NCI-H146 (cell line): ENCODE measurements at places on chromosomes 13 and 19.

DNA sequence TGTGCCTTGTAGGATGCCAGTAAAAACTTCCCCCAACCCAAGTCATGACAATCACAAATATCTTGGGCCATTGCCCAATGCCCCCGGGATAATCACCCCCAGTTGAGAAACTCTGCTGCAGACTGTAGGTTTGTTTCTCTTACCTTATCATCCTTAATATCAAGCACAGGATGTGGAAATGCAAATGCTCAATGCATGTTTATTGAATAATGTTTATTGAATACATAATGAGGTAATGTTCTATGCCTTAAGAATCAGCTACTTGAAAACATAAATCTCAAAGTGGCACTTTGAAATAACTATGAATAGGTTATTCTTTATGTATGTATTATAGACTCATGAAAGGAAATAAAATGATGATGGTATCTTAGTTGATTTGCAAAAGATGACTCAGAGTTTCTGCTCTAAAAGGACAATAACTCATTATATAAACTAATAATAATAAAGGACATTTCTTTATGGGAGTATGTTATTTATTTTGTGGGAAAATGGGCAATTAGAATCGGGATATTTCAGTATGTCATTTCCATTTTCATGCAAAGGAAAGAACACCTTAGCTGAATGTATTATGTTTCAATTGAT, 414.2 kb downstream of the EFNB2 start:
- DNase-seq: no peak

GRCh38 chr19:54248016-54248601, 5.5 kb upstream of the LILRA6 start:
- DNase-seq: no peak

DNA sequence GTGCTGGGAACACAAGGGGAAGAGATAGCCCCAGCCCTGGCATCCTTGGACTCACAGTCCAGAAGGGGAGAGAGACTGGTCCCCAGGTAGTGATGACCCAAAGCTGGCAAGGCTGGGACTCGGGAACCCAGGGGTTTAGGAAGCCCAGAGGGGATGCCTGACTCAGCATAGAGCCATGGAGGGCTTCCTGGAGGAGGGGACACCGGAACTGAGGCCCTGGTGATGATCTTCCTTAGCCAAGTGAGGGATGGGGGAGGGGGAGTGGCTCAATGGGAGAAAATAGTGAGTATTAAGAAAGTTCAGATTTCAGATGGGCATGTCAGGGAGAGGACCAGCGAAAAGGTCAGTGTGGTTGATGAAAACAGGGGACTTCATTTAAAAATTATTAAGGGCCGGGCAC, 26.8 kb downstream of the EXOC3L2 start:
- DNase-seq: no peak

GRCh38 chr13:35460061-35460460, 16.4 kb downstream of the MAB21L1 start:
- no peak for DNase-seq

- no peak for DNase-seq
Observed at GRCh38 chr13:66618702-66619101, 611.4 kb downstream of the PCDH9 start.

GRCh38 chr13:38824342-38824741, 137.5 kb downstream of the FREM2 start:
- peak; percentile 18 for DNase-seq

- no peak for DNase-seq
Observed at GRCh38 chr13:23848019-23848418, 41.2 kb downstream of the MIPEP start.

DNA sequence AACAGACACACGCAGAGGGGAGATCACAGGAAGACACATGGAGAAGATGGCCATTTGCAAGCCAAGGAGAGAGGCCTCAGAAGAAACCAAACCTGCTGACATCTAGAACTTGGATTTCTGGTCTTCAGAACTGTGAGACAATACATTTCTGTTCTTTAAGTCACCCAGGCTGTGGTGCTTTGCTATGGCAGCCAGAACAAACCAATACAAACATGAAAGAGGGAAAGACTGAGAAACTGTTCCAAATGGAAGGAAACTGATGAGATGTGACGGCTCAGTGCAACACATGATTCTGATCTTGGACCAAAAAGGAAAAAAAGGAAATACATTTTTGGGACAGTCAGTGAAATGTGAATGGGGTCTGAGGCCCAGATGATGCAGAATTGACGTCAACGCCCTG, 30.2 kb upstream of the SACS start:
- DNase-seq: no peak

- DNase-seq: peak; percentile 82
Observed at GRCh38 chr19:35268536-35269437, at the start of gene USF2. Gene USF2, plus strand, starts transcription at chr19:35268962. Its CDS starts 140 bp downstream, at chr19:35269102.

DNA sequence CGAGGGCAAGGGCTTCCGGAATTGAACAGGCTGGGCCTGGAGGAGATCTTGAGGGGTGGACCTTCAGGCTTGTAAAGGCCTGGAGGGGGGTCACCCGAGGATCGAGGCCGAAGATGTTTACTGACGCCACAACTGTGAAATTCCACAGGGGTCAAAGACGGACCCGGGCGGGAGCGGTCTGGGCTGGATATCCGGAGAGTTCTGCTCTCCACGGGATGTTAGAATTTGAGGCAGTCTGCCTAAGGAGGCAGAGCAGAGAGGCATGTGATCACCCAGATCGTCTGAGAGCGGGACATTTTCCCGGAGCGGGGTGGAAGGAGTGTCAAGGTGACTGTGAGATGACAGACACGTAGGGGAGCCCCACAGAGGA, 13.2 kb downstream of the KLHL26 start:
- no peak for DNase-seq

DNA sequence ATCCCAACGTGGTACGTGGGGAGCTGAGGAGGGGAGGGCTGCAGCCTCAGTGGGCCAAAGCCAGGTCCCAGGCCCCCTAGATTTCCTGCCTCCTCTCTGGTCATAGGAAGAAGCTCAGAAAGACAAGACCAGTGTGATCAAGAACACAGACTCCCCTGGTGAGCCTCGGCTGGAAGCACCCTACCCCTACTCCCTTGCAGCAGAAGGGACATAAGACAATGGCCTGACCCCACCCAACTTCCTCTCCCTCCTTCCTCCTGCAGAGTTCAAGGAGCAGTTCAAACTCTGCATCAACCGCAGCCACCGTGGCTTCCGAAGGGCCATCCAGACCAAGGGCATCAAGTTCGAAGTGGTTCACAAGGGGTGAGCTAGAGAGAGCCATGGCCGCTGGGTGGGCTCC, 11.5 kb downstream of the PODNL1 start:
- no peak for DNase-seq

DNA sequence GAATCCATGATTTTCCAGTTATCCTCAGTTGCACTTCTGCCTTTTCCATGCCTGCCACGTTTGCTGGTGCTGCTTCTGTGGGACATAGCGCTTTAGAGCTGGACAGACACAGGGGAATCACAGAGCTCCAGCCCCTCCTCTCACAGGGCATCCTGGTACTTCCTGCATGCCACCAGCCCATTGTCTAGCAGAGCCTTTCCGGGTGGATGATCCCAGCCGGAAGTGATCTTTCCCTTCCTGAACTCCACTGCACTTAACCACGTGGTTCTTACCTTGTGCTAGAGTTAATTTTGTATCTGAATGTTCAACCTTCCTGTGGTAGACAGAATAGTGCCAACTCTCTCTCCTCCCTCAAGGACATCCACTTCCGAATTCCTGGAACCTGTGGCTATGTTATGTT, 12.6 kb upstream of the OLFM4 start:
- DNase-seq: no peak

DNA sequence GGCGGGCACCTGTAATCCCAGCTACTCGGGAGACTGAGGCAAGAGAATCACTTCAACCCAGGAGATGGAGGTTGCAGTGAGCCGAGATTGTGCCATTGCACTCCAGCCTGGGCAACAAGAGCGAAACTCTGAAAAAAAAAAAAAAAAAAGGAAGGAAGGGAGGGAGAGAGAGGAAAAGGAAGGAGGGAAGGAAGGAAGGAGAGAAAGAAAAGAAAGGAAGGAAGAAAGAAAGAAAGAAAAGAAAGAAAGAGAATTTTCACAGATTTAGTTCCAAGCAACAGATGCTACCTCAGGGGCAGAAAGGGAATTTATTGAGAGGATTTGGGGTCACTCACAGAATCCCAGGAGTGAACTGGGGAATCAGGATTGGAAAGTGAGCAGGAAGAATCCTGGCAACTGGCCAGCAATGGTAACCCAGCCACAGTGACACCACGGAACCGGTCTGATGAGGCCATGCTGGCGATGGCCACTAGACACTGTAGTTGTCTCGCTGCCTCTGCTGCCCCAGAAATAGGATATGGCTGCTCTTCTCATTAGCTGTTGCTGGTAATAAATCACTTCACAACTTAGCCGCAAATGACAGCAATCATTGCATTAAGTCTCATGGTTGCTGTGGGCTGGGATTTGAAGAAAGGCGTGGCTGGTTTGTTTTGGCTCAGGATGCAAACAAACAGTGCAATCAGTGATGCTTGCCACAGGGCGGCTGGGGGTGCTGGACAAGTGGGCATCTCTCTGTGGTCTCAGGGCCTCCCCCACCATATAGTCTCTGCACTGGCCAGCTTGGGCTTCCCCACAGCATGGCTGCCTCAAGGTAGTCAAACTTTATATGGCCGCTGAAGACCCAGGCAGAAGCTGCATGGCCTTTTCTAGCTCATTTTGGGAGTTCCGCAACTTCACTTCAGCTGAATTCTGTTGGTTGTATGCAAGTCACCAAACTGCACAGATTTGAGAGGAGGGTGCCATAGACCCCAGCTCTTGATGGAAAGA, 5.2 kb upstream of the BCAM start:
- DNase-seq: no peak

- no peak for DNase-seq
Observed at GRCh38 chr13:77397636-77398035, 70.7 kb upstream of the MYCBP2 start.

DNA sequence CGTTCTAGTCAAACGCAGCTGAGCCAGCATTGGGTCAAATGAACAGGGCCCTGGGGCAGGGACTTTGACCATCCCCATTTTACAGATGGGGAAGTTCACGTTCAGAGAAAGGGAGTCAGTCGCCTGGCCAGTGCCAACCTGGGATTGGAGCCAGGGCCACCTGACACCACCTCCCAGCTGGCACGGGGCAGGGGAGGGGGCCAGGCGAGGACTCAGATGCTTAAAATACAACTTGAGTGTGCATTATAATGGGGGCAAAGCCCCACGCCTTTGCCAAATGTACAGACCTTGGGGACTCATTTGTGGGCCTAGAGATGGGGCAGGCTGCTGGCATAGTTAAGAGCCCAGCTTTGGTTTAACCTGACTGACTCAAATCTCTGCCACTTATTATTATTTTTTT, 14.6 kb downstream of the PRR12 start:
- no peak for DNase-seq

- DNase-seq: no peak
Observed at GRCh38 chr19:19677579-19677978, 8.9 kb downstream of the ZNF101 start.

GRCh38 chr13:32905063-32905863, 111.0 kb upstream of the KL start:
- no peak for DNase-seq

DNA sequence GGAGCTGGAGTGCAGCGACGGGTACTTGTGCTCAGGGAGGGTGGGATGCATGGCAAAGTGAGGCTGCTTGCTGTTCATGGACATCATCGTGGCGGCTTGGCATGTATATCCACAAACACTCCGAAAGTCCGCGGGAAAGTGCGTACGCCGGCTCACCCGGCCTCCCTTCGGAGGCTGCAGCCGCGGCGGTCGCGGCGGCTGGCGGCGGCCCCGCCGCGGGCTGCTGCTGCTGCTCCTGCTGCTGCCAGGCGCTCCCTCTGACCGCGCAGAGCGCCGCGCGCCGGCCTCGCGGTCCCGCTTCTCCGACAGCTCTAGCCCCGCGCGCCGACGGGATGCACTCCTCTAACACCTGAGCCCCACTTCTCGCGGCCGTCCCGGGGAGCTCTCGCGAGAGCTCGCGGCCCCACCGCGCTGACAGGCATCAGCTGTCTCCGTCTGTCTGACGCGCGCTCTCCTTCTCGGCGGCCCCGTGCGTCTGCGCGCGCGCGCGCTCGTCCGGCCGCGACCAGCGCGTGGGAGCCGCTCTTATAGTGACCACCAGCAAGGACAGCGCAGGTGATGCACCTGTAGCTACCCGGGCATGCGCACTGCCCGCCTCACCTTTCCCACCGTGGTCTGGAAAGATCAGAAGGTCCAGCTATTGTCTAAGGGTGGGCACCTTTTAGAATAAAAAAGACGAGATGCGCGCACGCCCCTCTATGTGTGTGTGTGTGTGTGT, at the start of gene POU4F1:
POU4F1 (minus strand) TSS at position 313 of the 718 bp plus-strand sequence; CDS start at position 87, 226 bp downstream.
- DNase-seq: no peak

- DNase-seq: no peak
Observed at GRCh38 chr19:5895890-5896289, 7.7 kb downstream of the NDUFA11 start.

GRCh38 chr13:76853481-76853880, 32.7 kb downstream of the KCTD12 start:
- DNase-seq: no peak

DNA sequence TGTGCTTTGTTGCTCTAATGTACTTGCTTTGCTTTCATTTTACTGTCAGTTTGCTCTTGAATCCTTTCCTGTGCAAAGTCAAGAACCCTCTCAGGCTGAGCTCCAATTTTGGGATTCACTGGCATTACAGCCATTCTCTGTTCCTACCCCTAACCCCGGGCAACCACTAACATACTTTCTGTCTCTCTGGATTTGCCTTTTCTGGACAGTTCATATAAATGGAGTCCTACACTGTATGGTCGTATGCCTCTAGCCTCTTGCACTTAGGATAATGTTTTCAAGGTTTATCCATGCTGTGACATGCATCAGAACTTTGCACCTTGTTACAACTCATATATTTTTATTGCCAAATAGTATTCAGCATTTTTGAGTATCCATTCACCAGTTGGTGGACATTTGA, 2.7 kb upstream of the TEX30 start:
- no peak for DNase-seq

DNA sequence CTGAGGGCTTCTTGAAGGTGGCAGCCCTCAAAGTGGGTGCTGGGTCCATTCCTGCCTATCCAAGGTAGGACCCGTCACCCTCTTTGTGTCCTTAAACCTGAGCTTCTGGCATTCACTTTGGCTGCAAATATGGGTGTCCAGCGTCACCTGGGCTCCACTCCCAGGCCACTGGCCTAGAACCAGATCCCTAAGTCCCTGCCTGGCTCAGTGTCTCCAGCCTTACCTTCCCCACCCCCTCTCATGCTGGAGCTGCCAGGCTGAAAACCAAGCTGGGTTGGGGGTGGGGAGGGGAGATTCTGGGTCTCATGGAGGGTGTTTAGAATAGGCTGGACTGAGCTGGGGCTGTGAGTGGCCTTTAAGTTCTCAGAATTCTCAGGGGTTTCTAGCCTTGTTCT, 12.4 kb downstream of the PDE4A start:
- no peak for DNase-seq
